SW480 (cell line): ENCODE measurements at places on chromosomes 5 and 9.

- no peak for DNase-seq
Measured at GRCh38 chr5:151619812-151620460, 28.8 kb upstream of the FAT2 start.

GRCh38 chr9:92147030-92147851 lies 32.0 kb upstream of the SPTLC1 start:
- DNase-seq = peak; percentile 85

DNA sequence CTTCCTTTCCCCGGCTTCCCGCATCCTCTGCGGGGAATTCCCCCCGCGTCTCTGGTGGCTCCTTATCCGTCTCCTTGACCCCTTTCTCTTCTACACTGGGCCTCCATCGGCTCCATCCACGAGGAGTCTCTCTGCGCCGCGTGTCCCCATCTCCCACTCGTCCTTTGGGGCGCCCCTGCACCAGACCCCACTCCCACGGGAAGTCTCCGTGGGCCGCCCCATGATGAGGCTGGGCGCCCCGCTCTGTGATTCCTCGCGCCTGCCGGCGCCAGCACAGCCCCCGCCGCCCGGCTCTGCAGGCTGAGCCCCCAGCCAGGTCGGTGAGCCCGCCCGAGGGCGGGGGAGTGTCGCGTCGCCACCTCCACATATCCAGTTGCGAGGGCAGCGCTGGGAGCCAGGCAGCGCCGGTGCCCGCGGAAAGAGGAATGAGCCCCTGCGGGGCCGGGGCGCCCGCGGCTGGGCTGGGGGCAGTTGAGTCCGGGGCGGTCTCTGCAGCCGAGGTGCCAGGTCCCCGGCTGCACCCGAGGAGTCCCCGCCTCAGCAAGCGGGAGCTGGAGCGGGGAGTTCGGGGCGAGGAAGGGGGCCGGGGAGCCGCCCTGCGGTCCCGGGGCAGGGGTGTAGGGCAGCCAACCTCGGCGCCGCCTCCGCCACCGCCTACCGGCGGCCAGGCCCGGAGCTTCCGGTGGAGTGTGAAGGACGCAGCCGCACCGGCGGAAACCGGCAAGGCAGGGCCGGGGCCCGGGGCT lies 2.1 kb upstream of the TRAF1 start:
- DNase-seq = peak; percentile 54

- DNase-seq = no peak
Measured at GRCh38 chr9:129712634-129713401, 40.0 kb downstream of the PTGES start.

- DNase-seq = peak; percentile 55
Measured at GRCh38 chr9:78167356-78167755, 68.5 kb upstream of the CEP78 start.

DNA sequence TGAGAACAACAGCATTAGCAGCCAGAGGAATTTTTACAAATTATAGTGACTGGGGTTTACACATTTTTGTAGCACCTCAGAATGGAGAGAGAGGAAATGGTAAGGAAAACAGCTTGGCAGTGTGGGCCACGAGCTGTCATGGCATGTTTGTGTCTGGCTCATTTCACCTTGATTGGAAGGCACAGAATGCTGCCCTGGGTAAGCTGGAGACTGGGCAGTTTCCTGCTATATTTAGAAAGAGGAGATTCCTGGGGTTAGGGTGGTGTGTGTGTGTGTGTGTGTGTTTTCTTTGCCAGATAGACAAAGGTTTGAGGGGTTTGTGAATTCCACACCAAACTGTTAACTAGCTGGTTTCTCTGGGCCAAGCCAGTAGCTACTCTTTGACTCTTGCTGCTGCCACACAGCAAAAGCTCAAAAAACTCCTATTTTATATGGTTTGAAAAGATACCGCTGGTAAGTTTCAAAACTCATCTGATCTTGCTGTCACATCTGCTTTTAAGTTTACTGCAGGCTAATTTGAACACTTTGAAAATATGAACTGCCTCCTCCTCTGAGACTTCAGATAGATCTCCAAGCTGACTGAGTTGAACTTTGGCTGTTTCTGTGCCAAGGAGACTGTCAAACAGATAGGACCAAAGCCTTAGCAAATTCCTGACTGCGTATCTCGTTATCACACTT lies 9.1 kb downstream of the ARHGAP26 start:
- peak; percentile 20 for DNase-seq

DNA sequence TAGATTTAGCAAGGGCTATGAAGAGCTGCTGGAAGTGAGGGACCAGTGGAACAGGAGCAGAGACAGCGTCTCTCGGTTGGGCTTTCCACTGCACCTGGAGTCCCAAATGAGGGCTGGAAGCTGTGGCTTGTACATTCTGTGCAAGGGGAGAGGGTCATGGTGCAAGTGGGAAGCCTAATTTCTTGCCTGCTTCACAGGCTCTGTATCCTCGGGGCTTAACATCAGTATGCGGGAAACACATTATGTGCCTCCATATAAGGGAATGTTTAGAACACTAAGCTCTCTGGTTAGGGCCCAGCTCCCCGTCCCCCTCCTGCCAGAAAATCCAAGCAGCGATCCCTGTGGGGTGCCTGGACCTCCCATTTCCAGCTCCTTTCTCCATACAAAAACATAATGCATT lies 89.0 kb upstream of the NIPAL4 start:
- no peak for DNase-seq

DNA sequence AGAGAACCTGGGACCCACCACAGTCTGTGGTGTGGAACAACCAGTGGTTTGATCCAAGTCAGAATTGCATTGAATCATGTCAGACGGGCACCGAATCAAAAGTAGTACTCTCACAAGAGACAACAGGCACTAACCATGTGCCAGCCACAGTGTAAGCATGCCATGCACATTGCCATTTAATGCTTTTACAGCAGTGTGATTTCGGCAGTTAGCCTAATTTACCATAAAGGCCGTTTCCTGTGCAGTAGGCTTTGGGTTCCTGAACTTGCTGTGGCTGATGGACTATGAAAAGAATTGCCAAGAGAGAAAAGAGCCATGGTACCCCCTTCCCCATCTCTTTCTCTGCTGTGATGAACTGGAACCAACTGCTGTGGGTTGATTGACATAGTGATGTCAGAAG lies 540.6 kb downstream of the EBF1 start:
- DNase-seq = no peak

- no peak for DNase-seq
Measured at GRCh38 chr9:132662152-132662945, 7.4 kb downstream of the DDX31 start.

DNA sequence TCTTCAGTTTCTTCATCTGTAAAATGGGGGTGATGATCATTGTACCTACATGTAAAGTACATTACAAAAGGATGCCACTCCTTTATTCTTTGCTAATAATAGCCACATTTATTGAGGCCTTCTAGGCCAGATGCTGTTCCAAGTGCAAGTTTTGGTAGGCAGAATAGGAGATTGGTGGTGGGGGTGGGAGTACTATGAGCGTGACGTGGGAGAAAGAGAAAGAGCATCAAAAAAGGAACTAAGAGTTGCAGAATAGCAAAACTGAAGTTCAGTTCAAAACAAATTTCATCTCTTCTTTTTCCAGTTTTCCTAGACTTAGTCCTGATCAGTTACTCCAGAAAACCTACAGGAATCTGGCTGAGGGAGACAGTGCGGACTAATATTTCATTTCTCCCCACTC lies 174.1 kb downstream of the SNX18 start:
- no peak for DNase-seq

GRCh38 chr9:76644171-76644570 lies 120.1 kb upstream of the PCA3 start:
- no peak for DNase-seq

GRCh38 chr5:142611154-142611553 lies 74.7 kb downstream of the FGF1 start:
- DNase-seq = peak; percentile 81

DNA sequence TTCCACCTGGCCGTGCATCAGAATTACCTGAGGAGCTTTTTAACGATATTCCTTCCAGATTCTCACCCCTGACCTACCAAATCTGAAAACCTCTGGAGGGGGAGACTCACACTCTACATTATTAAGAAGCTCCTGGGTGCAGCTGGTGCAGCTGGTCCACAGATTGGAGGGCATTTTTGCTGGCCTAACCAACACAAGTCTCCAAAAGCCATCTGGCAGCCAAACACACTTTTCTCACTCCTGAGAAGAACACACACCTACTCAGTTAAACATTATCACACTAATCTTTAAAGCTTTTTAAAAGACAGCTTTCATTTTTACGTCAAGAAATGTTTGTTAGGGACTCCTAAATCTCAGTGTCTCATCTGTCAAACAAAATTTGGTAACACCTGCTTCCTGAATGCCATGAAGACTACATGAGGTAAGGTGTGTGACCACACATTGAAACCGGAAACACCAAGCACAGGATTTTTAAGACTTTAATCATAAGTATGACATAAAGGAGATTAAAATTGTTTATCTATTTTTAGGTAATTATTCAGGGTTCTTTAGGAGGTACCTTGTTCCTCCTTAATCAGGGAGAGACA lies 14.2 kb upstream of the PTPN3 start:
- DNase-seq = no peak

DNA sequence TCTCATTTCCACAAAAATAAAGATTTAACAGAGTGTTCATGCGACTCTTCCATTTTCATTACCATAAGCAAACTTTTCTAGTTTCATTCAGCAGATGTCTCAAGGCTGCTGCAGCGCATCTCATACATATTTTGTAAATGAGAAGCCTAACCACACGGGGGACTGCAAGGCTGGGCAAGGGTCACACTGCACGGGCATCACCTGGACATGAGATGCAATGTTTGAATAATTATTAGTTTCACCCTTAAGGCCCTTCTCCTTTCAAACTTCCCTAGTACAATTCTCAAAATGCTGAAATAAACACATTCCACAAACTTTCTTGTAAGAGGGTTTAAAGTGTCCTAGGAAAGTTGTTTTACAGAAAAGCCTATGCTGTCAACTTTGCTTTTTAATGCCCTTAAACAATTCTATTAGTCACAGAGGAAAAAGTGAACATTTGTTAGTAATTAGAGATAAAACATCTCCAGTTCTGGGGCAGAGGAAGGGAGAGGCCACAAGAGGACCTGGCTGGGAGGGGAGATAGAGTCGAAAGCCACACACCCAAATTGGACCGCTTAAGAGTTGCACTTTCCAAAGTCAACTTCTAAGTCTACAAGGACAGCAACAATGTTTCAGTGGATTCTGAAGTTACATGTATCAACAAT lies 1.3 kb downstream of the DENND1A start:
- no peak for DNase-seq

DNA sequence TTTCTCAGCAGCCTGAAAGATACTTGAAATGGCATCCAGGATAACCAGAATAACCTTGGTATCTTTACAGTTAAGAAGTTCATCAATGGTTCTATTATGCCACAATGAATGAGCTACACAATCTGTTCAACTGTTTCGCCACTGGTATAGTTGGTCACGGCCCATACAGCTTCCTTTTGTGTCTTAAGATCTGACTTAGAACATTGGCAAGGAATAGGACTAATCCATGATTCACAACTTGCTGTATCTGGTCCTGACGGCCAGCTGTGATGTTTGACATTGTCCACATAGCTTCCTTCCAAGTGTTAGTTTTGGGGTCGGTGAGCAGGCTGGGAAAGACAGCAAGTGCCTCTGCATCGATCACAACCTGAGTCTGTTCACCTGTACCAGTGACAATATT lies 113.3 kb upstream of the RAD23B start:
- DNase-seq = no peak

GRCh38 chr9:4987961-4988421 lies 2.9 kb downstream of the JAK2 start:
- peak; percentile 65 for DNase-seq

GRCh38 chr5:79237740-79238560 lies 2.0 kb downstream of the JMY start:
- no peak for DNase-seq

DNA sequence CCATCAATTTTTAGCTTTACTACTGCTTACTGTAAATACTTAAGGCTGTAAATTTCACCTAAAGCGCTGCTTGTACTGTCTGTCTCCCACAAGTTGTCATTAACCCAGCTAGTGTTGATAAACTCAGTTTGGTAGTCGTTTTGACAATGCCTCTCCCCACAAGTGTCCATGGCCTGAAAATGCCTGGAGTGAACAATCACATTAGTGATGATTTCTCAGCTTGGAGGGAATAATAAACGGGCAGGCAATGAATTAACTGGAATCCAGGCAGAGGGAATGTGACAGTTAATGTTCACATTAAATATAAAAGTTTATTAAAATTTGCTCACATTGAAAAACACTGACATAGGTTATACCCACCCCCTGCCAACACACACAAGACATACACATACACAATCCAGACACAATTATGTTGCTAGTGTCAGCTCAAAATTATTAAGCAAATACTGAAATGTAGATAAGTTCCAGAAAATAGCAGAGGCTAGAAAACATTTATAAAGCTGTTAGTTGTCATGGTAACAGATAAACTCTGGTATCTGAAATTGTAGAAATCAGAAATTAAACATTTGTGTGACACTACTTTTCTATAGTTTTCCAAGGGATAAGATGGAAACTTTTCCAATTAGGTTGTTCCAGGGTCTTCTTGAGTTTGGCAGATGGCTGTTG lies 341.9 kb downstream of the DIRAS2 start:
- DNase-seq = no peak

DNA sequence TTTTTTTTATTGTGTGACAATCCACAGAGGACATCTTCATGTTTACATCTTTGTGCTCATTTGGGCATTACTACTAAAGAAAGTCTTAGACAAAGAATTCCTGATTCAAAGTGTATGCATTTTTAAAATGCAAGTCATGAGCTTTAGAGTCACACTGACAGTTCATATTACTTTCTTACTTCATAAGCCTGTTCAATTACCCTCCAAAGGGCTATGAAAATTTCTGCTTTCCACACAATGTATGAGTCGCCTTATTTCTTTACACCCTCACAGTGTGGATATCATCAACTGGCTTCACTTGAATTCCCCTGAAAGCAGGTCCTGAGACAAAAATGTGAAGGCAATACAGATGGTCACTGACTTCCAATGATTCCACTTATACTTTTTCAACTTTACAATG lies 280.4 kb upstream of the PTGER4 start:
- no peak for DNase-seq

DNA sequence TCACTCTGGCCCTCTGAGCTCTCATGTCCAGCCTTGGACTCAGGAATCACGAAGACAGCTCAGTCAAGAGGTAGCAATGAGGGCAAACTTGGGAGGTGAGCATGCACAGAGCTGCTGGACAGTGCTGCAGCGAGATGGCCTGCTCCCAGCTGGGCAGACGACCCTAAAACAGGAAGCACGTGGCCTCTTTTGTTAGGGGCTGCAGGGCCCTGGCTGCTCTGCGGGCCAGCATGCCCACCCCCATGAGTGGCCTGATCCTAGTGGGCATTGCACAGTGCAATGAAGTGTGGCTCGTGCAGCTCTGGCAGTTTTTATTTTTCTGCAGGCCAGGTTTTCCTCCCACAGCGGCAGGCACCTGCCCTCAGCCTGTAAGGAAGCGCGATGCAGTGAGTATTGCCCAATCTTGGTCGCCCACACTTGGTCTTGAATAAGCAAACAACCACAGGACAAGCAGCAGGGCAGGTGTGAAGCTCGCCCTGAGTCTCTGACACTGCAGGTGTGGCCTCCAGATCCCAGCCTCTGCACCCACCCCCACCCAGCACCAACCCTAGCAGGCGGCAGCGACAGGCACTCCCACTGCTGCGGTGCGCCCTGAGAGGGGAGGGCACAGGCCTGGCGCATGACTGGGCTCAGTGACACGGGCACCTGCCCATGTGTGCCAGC lies 60.8 kb downstream of the SEMA4D start:
- peak; percentile 81 for DNase-seq

GRCh38 chr9:21687351-21687750 lies 115.1 kb upstream of the MTAP start:
- no peak for DNase-seq
